ENCODE measurements at places on chromosomes 5 and 9. TPM values are rescaled to one million over a fixed set of nuclear protein-coding genes. Genes with fewer than 3 reads are reported as not detected.

DNA sequence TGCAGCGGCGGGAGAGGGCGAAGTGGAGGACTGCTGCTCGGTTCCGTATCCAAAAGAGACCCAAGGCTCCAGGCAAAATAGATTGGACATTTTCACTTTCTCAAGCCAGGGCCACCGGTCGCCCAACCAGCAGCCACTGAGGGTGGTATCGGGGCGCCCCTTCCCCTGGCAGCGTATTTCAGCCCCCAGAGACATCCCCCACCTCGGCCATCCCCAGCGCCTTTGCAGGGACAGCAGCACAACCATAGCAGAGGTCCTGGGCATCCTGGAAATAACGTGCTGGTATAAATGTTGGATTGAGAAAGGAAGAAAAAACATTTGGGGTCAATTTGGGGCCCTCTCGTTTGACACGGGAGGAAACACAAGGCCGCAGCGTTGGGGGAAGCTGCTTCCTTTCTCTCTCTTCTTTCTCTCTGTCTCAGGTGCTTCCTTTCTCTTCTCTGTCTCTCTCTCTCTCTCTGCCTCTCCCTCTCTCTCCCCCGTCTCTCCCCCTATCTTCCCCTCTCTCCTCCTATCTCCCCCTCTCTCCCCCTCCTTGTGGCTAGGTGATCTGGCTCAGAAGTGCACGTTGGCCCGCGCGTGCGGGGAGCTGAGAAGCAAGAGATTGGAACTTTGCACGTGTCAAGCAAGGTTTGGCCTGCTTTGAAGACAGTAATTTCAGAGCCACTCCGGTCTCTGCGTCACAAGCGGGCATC is 624 bp upstream of the RETREG1 start:
- no peaks in the 10 kb centered on the region for H3K36me3 ChIP-seq
- DNase-seq = peak; percentile 37
- peak overlapping the region; percentile 79 for H3K4me3 ChIP-seq
- peak overlapping the region; percentile 85 for H3K27ac ChIP-seq
- H3K4me1 ChIP-seq = peaks cover 37% of the 10 kb centered on the region

- H3K27ac ChIP-seq = no peak overlapping the region
- no peak overlapping the region for H3K4me3 ChIP-seq
- H3K27me3 ChIP-seq = no peaks in the 10 kb centered on the region
- no peak for DNase-seq
- H3K36me3 ChIP-seq = peaks cover 11% of the 10 kb centered on the region
These were observed 82.6 kb downstream of the MRPS27 start for GRCh38 chr5:72237415-72237814.

DNA sequence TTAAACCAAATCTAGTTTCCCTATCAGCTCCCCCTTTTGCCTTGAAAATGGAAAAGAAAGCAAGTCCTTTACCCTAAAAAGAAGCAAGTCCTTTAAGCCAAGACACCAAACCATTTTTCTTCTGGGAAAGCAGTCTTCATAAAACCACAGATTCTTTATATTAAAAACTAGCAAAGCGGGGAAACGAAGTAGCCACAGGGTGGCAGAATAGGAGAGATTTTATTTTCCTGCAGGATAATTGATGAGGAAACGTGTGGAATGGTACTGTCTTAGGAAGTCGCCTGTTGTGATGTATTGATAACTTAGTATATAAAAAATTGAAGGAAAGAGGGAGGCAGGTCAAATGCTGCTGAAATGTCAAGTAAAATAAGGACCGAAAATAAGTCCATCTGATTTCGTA is 41.1 kb downstream of the ZNF883 start:
- H3K4me1 ChIP-seq = no peaks in the 10 kb centered on the region
- peaks cover 6% of the 10 kb centered on the region for H3K27me3 ChIP-seq
- no peak for DNase-seq

GRCh38 chr9:119272500-119273211 is 96.6 kb downstream of the BRINP1 start:
- no peak for DNase-seq
- no peaks in the 10 kb centered on the region for H3K36me3 ChIP-seq
- no peaks in the 10 kb centered on the region for H3K27me3 ChIP-seq
- H3K4me1 ChIP-seq = peaks cover 17% of the 10 kb centered on the region
- no peak overlapping the region for H3K27ac ChIP-seq

- H3K27me3 ChIP-seq = peaks cover 3% of the 10 kb centered on the region
- H3K4me1 ChIP-seq = no peaks in the 10 kb centered on the region
- no peaks in the 10 kb centered on the region for H3K36me3 ChIP-seq
- DNase-seq = no peak
These were observed 10.4 kb downstream of the PPP2R2B start for GRCh38 chr5:146867996-146868708.

- DNase-seq = no peak
- no peak overlapping the region for H3K4me3 ChIP-seq
- no peaks in the 10 kb centered on the region for H3K27me3 ChIP-seq
These were observed 26.6 kb upstream of the CRB2 start for GRCh38 chr9:123329329-123329955.

- no peak for DNase-seq
- peaks cover 46% of the 10 kb centered on the region for H3K4me1 ChIP-seq
- H3K4me3 ChIP-seq = no peak overlapping the region
- no peaks in the 10 kb centered on the region for H3K36me3 ChIP-seq
These were observed 273.5 kb upstream of the PTGER4 start for GRCh38 chr5:40405996-40406740.

DNA sequence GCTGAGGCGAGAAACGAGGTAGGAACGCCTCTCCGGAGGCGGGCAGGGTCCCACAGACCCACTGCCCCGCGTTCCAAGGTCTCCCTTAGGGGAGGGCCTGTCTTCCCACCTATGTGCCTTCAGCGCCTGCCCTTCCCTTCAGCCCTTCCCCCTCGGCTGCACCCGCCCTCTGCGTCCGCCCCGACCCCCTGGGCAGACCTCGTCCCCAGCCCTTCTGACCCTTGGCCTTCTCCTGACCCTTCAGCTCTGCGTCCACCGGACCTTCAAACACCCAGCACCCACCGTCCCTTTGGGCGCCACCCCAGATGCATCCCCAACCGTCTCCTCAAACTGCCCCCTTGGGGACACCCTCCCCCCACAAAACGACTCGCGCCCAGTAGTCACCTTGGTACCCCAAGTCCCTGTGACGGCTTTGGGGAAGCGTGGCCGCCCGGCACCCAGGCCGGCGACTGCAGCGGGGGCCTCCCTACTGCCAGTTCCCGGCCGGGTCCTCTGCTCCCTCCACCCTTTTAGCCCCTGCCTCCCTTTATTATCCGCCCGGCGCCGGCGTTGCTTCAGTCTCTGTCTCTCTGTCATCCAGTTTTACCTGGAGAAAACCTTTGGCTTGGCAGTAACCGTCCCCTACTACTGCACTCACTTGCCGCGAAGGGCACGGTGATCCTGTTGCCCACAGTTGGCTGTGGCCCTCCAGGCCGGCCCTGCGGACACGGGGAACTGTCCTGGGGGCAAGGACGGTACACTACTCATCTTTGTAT is 421 bp downstream of the RUSC2 start:
- peak overlapping the region; percentile 89 for H3K4me3 ChIP-seq
- peak overlapping the region; percentile 93 for H3K27ac ChIP-seq
- no peaks in the 10 kb centered on the region for H3K36me3 ChIP-seq
- no peaks in the 10 kb centered on the region for H3K27me3 ChIP-seq
- DNase-seq = peak; percentile 29

DNA sequence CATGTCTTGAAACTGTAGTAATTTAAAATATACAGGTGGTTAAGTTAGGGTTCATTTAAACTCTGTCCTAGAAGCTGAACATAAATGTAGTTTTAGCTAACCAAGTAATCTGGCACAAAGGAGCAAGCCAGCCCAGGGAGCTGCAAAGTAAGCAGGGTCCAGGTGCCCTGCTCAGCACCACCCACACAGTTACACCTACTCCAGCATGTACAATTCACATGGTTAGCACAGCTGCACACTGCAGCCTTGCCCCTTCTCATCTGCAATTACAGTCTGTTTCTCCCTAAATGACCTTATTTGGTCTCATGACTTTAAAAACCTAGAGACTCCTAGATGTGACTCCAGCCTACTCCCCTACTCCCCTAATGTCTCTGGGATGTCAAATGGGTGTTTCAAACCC is 128.4 kb downstream of the EPB41L4A start:
- DNase-seq = no peak
- no peaks in the 10 kb centered on the region for H3K36me3 ChIP-seq
- no peaks in the 10 kb centered on the region for H3K27me3 ChIP-seq
- H3K27ac ChIP-seq = no peak overlapping the region

DNA sequence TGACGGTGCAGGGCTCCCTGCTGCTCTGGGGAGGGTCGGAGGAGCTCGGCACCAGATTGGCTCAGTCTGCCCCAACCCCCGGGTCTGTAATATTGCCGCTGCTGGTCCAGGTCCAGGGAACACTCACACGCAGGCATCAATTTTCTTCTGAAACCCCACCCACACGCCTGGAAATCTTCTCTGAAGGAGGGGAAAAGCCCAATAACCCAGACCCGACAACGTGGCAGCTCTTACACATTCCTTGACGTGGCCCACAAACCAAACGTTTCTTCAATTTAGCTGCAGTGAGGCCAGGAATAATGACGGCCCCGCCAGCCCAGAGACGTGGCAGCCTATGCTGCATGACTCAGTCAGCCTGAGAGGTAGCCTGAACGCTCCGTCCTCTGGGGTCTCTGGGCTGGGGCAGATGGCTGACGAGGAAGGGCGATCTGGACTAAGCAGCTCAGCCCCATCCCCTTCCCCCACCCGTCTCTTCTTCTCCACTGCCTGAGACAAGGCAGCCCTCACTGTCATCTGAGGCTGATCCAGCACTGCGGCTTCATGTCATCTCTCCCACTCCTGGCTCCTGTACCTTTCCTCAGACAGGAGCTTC is 9.9 kb upstream of the SPARC start:
- peaks cover 6% of the 10 kb centered on the region for H3K27me3 ChIP-seq
- peak overlapping the region; percentile 4 for H3K4me3 ChIP-seq
- peak overlapping the region; percentile 89 for H3K27ac ChIP-seq
- H3K4me1 ChIP-seq = peaks cover 35% of the 10 kb centered on the region

GRCh38 chr5:74630453-74631066 is 10.0 kb downstream of the ENC1 start:
- H3K36me3 ChIP-seq = peaks cover 44% of the 10 kb centered on the region
- no peak overlapping the region for H3K4me3 ChIP-seq
- H3K27ac ChIP-seq = no peak overlapping the region
- peaks cover 4% of the 10 kb centered on the region for H3K27me3 ChIP-seq

DNA sequence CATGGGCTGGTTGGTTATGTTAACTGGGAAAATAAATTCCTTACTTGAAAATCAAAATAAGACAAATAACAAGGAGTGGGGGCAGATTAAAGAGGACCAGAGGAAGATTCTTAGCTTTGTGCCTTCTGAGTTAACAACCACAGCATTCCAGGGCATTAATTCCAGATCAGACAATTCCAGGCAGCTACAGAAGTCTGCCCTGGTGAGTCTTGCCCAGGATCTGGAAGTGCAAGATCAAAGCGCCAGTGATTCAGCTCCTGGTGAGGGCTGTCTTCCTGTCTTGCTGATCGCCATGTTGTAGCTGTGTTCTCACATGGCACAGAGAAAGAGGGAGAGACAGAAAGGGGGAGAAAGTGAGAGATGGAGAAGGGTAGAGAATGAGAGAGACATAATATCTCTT is 65.6 kb downstream of the ANXA2R start:
- no peak for DNase-seq
- peaks cover 43% of the 10 kb centered on the region for H3K27me3 ChIP-seq
- no peak overlapping the region for H3K4me3 ChIP-seq
- H3K27ac ChIP-seq = no peak overlapping the region
- no peaks in the 10 kb centered on the region for H3K36me3 ChIP-seq

DNA sequence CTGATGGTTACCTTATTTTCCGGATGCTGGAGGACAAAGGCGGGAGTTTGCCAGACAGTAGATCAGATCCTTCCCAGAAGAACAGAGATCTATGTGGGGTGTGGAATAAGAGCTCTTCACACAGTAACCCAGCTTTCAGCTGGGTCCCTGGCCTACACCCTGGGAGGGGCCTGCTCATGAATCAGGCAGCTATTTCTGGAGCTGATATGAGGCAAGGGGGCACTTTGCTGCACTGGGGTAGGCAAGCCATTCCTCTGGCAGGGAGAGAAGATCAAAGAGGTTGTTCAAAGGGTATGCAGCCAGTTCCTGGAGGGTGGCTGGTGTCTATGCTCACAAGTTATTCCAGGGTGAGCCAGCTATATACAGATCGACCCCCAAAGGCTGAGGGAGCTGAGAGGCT is 48.6 kb downstream of the CYSTM1 start:
- H3K4me3 ChIP-seq = peak overlapping the region; percentile 12
- no peaks in the 10 kb centered on the region for H3K27me3 ChIP-seq
- H3K4me1 ChIP-seq = peaks cover 91% of the 10 kb centered on the region
- DNase-seq = peak; percentile 44
- peak overlapping the region; percentile 71 for H3K27ac ChIP-seq
- H3K36me3 ChIP-seq = no peaks in the 10 kb centered on the region

DNA sequence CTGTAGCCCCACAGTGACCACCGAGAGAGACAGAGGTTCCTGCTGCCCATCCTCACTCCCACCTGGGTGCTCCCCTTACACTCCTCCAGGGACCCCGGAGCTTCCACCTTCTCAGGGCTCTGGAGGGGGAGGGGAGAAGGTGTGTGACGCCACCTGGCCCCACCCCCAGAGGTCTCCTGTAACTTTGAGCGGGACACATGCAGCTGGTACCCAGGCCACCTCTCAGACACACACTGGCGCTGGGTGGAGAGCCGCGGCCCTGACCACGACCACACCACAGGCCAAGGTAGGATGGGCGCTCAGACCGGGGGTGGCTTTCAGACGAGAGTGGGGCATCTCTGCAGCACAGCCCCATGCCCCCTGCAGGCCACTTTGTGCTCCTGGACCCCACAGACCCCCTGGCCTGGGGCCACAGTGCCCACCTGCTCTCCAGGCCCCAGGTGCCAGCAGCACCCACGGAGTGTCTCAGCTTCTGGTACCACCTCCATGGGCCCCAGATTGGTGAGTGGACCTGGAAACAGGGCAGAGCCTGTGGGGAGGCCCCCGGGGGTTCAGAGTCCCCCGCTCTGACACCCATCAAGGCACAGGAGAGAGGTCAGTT is 4.5 kb downstream of the MAMDC4 start:
- H3K27me3 ChIP-seq = no peaks in the 10 kb centered on the region
- peak; percentile 13 for DNase-seq
- H3K36me3 ChIP-seq = peaks cover 15% of the 10 kb centered on the region
- H3K4me3 ChIP-seq = no peak overlapping the region

Gene PCDHB13
- 2.5 TPM for total RNA-seq

Gene SPOCK1
- 28.6 TPM for total RNA-seq

Gene MLANA
- not detected for total RNA-seq

Gene PCDHB14
- 1.9 TPM for total RNA-seq

Gene PRSS3
- not detected for total RNA-seq

Gene NEK6
- total RNA-seq = 8.7 TPM

Gene SYK
- 5.4 TPM for total RNA-seq
